Activated CD4-positive, alpha-beta memory T cell treated with anti-CD3 and anti-CD28 coated beads, Interleukin-2, amount 10 ng/mL, durations not matched to agents 7 days and 5 days (primary cell): ENCODE measurements at places on chromosomes 2 and 18.

GRCh38 chr18:73156117-73156516 is 288.3 kb upstream of the NETO1 start:
- no peak for DNase-seq

DNA sequence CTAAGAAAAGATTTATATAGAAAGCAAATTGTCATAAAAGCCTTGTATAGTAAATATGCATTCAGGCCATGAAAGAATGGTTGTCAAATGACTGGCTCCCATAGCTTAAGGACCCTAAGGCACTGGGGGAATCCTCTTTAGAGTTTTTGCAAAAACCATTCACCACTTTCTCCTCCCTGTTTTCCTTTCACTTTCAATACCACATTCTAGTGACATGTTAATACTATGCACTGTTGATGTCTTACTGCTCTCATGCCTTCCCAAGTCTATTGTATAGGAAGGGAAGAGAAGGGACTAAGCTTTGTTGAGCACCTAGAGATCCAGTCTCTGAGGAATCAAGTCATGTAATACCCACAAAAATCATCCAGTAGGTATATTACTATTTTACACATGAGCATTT is 383.0 kb upstream of the LRRTM1 start:
- DNase-seq = no peak

DNA sequence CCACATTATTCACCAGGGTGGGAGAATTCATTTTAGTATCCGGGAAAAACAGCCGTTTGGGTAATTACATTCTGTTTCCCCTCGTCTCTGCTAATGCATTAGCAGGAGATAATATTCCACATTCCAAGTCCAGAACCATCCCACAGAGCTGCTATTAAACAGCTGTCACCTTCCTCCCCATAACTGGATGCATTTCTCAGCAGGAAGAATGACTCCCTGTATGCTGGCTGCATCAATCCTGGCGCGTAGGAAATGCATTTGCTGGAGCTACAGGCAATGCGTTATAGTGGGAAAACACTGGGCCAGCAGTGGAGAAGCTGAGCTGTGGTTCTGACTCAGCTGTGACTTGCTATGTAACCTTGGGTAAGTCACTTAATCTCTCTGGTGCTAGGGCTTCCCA is 246.0 kb downstream of the CLIP4 start:
- no peak for DNase-seq

DNA sequence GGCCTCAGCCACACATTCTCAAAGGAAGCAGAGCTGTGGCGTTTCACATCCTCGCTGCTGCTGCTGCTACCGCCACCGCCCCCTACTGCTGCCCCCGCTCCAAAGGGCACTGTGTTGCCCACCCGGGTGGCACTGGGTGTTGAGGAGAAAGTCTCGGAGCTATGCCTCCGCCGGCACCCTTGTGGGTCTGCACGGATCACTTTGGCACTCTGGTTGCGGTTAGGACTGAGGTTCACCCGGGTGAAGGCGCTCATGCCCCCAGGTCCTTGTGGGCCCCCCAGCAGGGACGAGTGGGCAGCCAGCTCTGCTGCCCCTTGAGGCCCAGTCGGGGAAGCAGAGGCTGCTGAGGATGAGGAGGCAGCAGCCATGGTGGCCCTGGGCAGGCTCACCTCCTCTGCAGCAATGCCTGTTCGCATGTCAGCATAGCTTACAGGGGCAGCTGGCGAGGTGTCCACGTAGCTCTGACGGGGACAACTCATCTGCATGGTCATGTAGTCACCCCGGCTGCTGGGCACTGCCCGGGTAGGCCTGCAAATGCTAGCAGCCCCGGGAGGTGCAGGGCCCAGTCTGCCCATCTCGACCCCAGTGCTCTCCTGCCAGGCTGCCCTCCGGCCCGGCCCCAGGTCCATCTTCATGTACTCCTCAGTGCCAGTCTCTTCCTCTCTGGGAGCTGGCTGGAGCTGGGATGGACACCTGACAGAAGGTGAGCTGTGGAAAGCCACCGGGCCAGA is 4.2 kb downstream of the IRS1 start:
- DNase-seq = no peak

DNA sequence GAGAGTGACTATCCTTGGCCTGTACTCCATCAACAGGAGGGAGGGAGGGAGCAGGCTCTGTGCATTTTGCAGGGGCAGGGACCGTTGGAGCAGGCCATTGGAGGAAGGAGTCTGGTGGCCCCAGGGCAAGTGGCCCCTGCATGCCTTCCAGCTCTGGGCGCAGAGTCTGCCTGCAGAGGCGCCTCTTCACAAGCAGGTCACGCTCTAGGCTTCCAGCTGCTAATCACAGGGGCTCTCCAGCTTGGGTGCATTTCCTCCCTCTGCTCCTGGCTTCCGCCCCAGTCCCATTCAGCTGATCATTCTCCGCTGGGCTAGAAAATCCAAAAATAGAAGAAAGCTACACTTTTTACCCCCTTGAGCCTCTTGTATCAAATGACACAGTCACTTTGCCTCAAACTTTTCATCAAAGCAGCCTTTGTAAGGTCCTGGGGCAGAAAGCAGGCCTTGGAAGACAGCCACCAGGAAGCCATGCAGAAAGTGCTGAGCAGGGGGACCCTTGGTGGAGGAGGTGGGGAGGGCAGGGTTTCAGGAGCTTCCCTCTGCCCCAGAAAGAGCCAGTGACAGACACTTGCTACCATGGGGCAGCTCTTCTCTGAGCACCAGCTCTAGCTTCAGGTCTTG is 11.3 kb downstream of the TMEM247 start:
- no peak for DNase-seq

DNA sequence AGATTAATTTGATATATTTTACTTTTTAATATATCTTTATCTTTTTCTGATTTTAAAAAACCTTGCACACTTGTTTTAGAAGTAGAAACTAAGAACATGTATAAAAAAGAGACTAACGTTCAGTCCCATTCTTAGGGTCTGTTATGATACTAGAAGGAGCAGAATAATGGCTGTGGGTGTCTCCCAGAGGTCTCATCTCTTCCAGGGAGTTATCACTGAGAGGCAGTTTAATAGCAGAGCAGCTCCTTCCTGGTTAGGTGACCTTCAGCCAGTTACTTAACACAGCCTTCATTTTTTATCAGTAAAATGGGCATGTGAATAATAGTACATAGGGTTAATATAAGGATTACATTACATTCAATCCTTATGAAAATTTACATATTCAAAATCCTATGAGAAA is 40.6 kb downstream of the FBXO48 start:
- no peak for DNase-seq

DNA sequence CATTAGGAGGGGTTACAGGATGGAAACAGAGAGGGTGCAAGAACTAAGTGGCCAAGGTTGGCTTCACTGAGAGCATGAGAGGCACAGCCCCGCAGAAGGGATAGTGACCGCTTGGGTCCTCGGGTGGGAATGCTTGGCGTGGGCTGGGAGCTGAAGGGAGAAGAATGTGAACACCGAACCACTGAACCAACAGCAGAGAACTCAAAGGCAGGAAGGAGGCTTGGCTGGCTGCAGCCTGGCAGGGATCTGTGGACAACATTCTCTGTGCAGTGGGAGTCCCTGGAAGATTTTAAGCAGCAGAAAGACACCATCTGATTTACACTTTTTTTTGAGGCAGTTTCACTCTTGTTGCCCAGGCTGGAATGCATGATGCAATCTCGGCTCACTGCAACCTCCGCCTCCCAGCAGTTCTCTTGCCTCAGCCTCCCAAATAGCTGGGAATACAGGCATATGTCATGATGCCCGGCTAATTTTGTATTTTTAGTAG is 33.9 kb downstream of the SOWAHC start:
- no peak for DNase-seq

- no peak for DNase-seq
These were observed 76.9 kb upstream of the FRZB start for GRCh38 chr2:182943339-182943738.

- DNase-seq = no peak
These were observed 310.8 kb downstream of the GALR1 start for GRCh38 chr18:77560341-77560992.

DNA sequence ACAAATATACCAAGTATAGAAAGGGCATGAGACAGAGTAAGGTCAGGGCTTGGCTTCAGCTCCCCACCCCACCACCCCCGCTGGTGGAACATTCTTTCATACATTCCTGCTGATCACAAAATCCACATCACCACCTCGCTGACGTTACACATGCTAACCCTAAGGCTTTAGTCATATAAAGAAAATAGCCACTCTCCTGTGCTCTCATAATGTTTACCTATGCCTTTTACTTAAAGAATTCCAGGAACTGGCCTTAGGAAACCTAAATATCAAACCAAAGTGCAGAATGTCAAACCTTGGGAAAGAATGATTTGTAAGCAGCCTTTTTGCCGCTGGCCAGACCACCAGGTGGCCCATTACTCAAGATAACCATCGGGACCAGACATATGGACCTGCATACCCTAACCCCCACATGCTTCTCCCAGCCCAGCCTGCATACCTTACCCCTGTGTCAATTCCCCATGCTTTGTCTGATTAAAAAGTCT is 136.3 kb upstream of the SLC39A10 start:
- no peak for DNase-seq

DNA sequence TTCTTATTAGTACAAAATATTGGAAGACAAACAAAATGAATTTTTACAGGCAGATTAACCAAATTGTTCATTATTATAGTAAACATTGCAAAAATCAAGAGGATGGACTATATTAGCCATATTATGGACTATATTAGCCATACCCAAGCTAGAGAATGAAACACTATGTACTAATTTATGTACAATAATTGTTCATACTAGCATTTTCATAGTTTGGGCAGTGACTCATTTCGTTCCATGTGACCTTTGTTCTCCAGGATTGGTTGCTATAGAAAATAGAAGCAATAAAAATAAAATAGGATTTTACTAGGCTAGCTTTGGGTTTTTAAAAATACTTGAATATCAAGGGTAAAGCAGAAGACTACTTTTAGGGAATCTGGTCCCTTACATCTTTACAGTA is 176.8 kb downstream of the ZEB2 start:
- DNase-seq = no peak

GRCh38 chr2:168685600-168686451 is 116.6 kb upstream of the NOSTRIN start:
- no peak for DNase-seq

DNA sequence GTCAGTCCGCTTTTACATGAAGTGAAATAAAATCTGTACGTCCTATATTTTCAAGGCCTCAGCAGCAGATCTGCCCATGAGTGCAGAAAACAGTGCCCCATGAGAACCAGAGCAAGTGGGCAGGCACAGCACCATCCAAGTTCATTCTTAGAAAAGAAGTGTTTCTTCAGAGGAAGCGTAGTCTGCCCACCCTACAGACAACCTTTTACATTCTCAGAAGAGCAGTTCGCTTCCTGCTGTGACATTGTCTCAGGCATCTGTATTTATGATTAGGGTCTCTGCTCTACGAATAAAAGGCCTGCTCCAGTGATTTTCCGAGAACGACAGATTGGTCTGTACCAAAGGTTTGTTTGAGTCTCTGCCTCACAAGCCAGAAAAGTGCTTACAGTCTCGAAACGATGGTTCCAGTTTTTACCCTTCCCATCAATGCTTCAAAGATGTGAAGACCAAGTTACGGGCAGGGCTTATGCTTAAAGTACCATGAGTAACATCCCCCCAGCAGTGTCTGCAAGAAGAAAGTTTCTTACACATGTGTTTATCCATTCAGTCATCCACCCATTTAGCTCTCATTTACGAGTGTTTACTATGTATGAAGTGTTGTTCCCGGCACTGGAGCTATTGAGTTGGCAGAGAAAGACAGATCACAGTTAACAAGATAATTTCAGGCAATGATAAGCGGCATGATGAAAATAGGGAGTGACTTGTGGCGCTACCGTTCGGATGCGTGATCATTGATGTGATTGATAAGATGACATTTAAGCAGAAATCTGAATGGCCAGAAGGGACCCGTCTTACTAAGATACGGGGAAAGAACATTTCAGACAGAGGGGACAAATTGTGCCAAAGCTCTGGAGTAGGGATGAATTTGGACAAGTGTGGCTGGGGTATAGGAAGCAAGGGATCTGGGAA is 31.4 kb upstream of the CTLA4 start:
- no peak for DNase-seq

GRCh38 chr2:54859416-54859815 is 136.0 kb downstream of the EML6 start:
- no peak for DNase-seq

DNA sequence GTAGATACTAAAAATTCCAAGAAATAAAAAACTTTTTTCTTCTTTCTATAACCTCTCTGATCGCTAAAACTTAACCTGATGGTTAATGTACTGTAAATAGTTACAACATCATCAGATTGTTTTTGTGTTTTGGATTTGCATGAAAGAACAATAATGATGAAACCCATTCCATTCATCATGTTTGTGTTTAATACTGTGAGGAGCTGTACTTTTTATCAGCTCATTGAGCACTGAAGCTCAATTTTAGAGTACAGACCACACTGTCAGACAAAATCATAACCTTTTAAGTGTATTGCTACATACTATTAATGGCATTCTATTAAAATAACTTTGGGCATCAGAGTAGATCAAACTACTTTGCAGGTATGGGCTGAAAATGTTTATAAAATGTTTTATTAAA is 14.8 kb upstream of the BBS5 start:
- no peak for DNase-seq
